ENCODE measurements at places on chromosomes 3 and 15.

- DNase-seq, result no peak
These were observed 16.0 kb upstream of the ATOSA start for GRCh38 chr15:52695154-52695553.

DNA sequence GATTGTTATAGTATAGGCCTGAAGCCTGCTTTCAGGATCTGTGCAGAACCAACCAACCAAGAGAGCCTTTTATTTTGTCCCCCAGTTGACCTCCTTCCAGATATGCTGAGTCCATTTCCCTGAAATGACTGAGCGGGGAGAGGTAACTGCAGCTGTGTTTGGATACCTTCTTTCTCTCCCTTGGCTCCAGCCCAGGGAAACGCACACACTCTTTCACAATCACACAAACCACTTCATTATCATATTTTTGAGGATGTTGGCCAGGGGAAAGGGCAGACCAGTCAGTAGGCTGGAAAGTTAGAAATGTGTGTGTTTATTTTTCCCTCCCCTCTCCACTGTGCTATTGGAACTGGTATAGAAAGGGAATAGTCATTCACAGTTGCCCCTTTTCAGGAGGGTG lies 417.7 kb upstream of the TBL1XR1 start:
- peak; percentile 83 for DNase-seq

GRCh38 chr3:106056931-106057330 lies 188.1 kb upstream of the CBLB start:
- no peak for DNase-seq

- no peak for DNase-seq
These were observed 23.1 kb upstream of the MBNL1 start for GRCh38 chr3:152245498-152246170.

GRCh38 chr3:99842826-99843589 lies 25.3 kb downstream of the CMSS1 start:
- DNase-seq, result peak; percentile 31

- DNase-seq, result peak; percentile 34
These were observed 98.8 kb downstream of the SH3GL3 start for GRCh38 chr15:83545804-83546511.

DNA sequence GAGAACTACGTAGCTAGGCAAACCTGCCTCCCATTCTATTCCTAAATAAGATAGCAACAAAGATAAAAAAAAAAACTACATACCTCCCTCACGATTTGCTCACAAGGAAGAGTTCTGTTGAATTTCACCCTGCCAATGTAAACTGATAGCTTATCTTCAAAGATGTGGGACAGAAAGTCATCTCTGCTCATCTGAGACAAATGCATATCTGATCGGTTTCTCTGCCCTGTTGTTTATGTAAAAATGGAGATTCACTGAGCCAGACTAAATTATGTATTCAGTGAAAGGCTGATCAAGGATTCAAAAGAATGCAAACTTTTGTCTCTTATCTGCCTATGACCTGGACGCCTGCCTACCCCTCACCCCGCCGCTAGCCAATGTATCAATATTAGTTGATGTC lies 11.2 kb downstream of the PYGO1 start:
- DNase-seq, result no peak

DNA sequence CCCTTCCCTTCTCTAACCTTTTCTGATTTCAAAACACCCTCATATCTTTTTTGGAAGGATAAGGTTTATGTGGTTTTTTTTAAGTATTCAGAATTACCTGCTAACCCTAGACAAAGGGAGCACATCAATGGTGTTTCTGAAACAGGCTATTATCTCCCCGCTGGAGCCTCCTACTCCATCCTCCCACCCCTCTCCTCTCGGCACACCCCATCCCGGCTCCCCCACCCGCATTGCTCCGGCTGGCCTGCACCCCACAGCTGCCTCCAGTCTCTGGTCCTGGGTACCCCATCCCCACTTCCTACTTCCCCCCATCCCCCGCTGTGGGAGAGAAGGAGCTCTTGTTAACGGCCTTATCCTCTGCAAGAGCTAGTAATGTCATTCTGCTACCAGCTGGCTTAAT lies 59.2 kb downstream of the PDIA5 start:
- DNase-seq, result no peak

- no peak for DNase-seq
These were observed 67.6 kb upstream of the HACD2 start for GRCh38 chr3:123652342-123652984.

GRCh38 chr15:32691689-32692038 lies 26.1 kb upstream of the GREM1 start:
- DNase-seq, result no peak

DNA sequence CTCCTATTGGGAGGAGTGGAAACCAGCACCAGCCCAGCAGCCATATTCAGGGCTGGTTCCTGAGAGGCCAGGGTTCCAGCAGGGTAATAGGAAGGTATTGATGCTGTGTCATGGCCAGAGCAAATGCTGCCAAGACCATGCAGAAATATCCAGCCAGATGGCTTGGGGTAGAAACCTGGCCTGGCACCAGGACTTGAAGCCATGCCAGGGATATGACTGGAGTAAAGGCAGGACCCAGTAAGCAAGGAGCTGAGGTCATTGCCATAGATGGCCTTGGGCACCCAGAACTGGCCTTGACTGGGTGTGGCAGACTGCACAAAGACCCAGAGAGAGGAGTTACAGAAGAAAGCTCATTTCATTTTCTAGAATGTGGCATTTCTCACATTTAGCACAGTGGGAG lies 257.6 kb upstream of the GOLGA6L4 start:
- no peak for DNase-seq

GRCh38 chr3:20326541-20326940 lies 140.5 kb upstream of the SGO1 start:
- peak; percentile 77 for DNase-seq

DNA sequence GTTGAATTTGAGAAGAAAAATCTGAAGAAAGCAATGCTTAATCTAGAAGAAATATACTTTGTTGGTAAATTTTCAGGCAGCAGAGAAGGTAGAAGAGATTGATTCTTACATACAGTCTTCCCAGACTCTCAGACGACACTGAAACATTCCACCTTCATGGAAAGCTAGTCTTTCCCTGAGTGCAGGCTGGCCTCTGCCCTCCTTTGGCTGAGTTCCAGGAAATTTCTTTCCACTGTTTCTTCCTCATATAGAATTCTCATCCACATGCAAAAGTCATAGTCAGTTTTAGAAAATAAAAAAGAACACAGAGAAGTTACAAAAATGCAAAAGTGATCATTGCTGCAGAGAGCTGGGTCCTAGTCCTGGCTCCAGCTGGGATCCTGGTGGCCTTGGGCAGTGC lies 142.5 kb upstream of the PRR23C start:
- no peak for DNase-seq

GRCh38 chr3:16848007-16848406 lies 36.7 kb upstream of the PLCL2 start:
- no peak for DNase-seq

DNA sequence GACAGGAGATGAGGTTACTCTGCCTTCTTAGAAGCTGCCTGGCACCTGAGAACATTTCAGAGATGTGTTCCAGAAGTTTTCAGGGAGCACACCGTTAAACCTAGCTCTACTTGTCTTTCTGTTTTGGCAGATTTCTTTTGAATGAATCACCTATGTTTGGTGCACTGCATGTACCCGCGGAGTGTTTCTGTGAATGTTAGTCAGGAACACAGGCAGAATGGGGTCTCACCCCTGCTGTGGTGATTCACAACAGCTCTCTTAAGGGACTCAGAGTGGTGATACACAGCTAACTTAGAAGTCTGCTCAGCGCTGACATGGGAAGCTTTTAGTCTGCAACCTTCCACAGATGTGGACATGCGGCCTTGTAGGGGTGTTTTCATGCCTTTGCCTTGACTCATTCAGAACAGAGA lies 24.0 kb downstream of the TSEN2 start:
- peak; percentile 92 for DNase-seq

- DNase-seq, result no peak
These were observed 125.9 kb downstream of the EBLN2 start for GRCh38 chr3:73187328-73187727.

DNA sequence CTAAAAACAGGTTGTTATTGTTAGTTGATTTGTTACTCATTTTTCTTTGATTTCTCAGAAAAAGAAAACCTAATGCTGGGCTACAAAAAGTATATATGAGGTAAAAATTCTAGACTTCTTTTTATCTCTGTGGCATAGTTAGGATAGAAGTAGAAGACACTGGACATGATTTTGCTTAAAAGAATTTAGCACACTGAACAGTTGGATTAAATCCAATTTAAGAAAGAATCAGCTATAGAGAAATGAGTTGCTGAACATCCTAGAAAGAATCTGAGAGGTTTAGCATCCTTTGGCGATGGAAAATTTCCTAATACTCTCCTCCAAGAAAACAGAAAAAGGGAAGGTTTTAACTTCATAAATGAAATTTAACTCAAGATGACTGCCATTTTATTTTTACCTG lies 259.7 kb downstream of the TBL1XR1 start:
- no peak for DNase-seq

DNA sequence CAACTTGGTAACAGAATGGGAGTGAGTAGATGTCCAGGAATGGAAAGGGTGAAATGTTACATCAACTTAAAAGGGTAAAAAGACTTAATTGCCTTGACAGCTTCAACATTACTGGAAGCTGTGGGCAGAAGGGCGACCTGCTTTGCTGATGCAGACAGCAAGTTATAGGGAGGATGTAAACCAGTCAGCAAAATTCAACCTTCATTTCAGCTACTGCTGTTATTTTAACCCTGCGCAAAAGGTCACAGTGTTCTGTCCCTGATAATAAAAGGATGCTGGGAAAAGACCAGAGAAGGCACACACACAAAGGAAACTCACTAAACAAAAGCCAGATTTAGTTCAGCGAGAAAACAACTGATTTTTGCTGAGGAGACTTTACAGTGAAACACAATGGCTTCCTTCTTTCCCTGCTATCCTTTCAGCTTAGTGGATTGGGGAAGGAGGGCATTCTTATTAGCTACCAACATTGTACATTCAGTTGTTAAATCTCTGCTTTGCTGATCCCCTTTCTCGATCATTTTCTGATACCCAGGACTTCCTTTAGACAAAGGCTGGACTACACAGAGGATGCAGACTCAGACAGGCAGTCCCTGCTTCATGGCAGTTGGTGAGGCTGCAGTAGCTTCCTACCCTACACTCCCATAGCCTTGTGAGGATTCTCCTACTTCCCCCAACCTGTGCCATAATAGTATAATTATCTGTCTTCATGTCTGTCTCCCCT lies 62.0 kb downstream of the P3H2 start:
- DNase-seq, result no peak

DNA sequence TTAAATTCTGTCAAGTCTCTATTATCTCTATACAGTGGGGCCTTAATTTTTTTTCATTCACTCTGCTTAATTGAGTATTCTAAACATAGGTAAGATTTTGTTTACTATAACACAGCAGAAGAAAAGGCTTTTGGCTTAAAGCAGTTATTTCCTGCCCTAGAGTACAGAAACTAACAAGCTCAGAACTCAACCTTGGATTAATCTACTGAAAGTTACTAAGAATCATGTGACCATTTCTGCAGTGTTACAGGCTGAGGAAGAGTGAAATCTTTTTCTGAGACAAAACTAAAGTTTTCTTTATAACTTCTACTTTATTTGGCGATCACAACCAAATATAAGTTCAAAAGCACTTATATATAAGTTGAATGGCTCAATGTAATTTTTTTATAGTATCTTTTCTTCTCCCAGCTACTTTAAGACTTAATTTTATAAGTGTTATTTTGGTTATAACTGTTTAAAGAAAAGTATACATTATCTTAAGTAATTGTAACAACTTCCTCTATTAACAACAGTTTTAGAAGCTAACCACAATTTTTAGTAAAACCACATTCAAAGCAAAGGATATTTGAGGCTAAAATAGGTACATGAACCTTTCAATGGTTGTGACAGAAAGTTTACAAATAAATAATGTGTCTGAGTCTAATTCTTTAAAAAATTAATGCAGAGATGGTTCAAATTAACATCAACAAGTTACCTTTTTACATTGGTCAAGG lies 240.6 kb upstream of the NAALADL2 start:
- DNase-seq, result no peak

GRCh38 chr3:155556531-155556930 lies 188.3 kb downstream of the PLCH1 start:
- DNase-seq, result no peak

DNA sequence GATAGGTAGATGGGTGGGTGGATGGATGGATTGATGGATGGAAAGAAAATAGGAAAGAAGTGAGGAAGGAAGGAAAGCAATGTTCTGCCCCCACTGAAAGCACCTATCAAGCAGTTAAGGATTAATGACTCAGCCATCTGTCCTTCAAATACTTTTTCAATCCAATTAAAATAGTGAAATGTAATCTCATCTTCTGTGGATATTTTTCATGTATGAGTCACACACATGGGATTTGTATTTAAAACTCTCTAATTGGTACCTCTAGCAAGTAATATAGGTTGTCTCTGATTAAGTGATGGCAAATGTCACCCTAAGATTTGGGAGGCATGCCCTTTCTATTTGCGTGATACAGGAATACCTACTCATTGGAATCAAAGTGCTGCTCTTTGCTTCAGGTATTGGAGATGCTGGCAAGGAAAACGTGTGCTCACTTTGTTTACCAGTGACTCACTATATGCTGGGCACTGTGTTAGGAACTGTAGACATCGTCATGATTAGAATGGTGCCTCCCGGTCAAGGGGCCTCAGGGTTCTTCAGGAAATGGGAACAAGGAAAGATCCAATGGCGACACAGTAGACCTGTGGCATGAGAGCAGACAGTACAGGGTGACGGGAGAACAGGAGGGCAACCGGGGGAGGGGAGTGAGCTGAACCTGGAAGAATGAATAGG lies 230.1 kb downstream of the CLSTN2 start:
- no peak for DNase-seq

- no peak for DNase-seq
These were observed 62.7 kb downstream of the SSUH2 start for GRCh38 chr3:8581806-8582445.

GRCh38 chr3:146249921-146250320 lies 984 bp downstream of the PLSCR4 start:
- no peak for DNase-seq

DNA sequence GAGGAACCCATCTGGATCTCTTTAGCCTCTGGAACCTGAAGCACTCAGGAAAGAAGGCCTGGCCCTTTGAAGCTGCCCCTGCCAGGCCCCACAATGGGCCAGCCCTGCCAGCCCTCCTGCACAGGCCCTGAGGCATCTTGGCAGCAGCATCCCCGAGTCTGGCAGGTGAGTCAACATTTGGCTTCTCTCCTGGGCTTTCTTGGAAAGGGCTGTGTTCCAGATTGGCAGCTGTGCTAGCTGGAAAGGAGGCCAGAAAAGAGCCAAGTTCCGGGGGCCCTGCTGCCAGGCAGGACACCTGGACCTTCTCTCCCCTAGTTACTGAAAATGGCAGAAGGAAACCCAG lies 187.2 kb downstream of the SHQ1 start:
- peak; percentile 97 for DNase-seq

- DNase-seq, result peak; percentile 91
These were observed 773.1 kb upstream of the NR2F2 start for GRCh38 chr15:95557226-95558046.

GRCh38 chr15:75112848-75113492 lies 88.7 kb upstream of the C15orf39 start:
- no peak for DNase-seq

DNA sequence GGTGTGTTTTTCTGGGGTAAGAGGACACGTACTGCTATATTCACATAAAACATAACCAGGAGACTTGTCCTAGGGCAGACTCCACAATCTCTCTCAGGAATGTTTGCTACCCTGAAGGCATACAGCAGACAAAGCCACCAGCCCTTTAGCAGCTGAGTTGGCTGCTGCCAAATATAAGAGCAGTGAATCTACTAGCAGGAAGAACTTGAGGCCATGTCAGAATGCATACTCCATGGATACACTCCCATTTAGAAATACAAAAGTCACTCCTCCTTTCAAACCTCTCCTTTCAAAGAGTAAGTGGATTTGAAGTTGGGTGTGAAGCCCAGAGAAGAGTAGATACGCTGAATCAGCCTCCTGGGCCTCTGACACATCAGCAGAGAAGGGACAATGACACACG lies 94.1 kb downstream of the CADPS start:
- no peak for DNase-seq

All from NCI-H226 (cell line).